Fibroblast of skin of back (primary cell): ENCODE measurements at places on chromosomes 6 and 20.

- no peak for DNase-seq
These were observed 95.5 kb downstream of the CEBPB start for GRCh38 chr20:50286174-50286511.

- DNase-seq, result no peak
These were observed 383.4 kb downstream of the GRIK2 start for GRCh38 chr6:101776919-101777350.

DNA sequence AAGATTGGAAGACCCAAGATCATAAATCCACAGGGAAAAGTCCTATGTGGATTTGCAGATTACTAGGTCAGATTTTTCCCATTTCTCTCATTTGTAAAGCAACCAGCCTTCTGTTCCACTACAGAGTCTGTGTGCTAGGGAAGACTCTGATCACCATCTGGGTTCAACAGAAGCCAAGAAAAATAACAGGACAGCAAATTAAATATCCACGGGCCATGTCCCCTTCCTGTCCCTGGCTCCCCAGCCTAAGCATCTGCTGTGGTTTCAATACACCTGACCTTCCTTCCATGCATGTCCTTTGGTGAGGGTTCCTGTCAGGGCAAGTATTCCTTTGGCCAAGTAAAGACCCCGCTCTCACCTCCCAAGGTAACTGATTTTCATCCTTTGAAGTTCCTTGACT is 558.8 kb downstream of the KIF16B start:
- no peak for DNase-seq

DNA sequence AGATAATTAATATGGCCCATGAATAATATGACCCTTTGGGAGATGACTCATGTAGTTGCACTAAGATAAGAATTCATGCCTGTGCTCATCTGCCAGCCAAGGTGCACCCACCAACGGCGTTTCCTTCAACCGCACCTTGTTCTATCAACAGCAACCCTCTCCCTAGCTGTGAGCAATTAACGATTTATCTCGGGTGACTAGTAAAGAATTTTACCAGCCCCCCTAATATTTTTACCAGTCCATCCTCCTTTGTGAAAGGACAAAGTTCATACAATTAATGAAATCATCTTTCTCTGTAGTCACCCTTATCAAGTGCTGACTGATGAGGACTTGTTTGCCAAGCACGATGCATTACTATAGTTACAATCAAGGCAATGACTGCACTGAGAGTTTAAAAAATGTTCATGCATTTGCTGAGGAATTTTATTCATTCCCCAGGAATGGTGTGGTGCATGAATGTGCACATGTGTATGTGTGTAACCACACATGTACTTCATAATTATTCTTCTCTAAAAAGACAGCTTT is 118.7 kb downstream of the SMOC2 start:
- DNase-seq, result peak; percentile 19

- DNase-seq, result peak; percentile 91
These were observed 57.9 kb downstream of the TRIM38 start for GRCh38 chr6:26020329-26021000.
